Muscle of leg (tissue), 16 donors: ENCODE measurements at places on chromosomes 5 and 9. TPM values are rescaled to one million over a fixed set of nuclear protein-coding genes. Genes with fewer than 3 reads are reported as not detected.

Gene HNRNPK
- 337 TPM for total RNA-seq

Gene PCSK1
- not detected for total RNA-seq

Gene CYSTM1
- 31.1 TPM for total RNA-seq

Gene RPL35
- total RNA-seq = 4,378 TPM

Gene PRLR
- 1.1 TPM for total RNA-seq

Gene PCDHB3
- total RNA-seq = 1.8 TPM

Gene MTMR12
- 12.9 TPM for total RNA-seq

Gene PCDHGC4
- total RNA-seq = 1.8 TPM

Gene ZNF883
- 4.6 TPM for total RNA-seq

Gene GABRA6
- total RNA-seq = not detected

Gene EPB41L4A
- 7.4 TPM for total RNA-seq

Gene WNK2
- 7.4 TPM for total RNA-seq

Gene BARHL1
- total RNA-seq = not detected

Gene SNX24
- 9.9 TPM for total RNA-seq

Gene MYORG
- 8.1 TPM for total RNA-seq

Gene CD180
- total RNA-seq = 0.66 TPM

Gene TLE4
- 16.6 TPM for total RNA-seq

Gene SNCAIP
- total RNA-seq = 10.3 TPM

Gene INSL6
- not detected for total RNA-seq

Gene RNF180
- total RNA-seq = 2.3 TPM

Gene CEMIP2
- 19.9 TPM for total RNA-seq

Gene ALDOB
- total RNA-seq = 0.40 TPM

Gene FCN2
- 0.18 TPM for total RNA-seq

Gene SLC23A1
- total RNA-seq = 0.04 TPM

Gene STPG3
- not detected for total RNA-seq

Gene GEMIN5
- total RNA-seq = 17.0 TPM

Gene ARL14EPL
- total RNA-seq = 0.09 TPM

Gene MELK
- total RNA-seq = 8.9 TPM

Gene FAM153A
- total RNA-seq = 0.31 TPM
